ENCODE measurements at places on chromosomes 3 and 15.

DNA sequence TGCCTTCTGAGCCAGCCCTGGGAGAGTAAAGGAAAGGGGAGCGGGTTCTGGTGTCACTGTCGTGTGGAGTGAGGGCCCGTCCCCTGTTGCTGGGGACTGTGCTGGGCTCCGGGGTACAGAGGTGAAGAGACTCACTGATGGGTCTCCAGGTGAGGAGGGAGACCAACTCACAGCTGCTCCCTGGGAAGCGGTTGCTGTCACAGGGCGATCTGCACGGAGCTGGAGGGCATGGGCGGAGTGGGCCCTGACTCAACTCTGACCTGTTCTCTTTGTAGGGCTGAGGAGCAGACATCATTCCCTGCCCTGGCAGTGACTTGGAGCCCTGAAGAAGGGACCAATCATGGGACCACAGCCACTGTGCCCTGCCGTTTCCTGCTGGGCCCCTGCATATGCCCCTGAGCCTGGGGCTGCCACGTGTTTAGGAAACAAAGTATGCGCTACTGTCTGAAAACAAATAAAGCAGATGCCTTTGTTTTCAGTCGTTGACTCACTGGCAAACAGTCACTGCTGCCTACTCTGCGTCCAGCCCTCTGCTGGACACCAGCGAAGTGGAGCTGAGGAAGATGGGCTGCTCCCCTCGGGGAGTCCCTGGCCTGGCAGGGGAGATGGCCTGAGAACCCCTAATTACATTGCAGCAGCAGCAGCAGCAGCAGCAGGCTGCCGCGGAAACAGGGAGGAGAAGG is 22.9 kb upstream of the PLXNA1 start:
- no peak for DNase-seq

DNA sequence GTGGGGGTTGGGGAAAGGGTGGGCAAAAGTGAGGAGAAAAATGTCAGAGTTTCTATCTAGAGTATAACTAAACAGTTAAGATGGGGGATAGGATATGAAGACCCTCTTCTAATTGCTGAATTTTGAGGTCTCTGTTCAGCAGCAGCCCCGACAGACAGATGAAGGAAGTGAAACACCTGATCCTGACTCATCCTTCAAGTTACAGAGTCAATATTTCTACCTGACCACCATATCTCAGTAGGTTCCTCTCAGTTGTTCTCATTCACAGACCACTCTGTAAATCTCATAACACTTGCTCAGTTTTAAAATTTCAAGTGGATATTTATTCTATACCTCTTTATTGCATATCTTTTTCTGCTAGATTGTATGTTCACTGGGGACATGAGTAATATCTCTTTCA is 69.5 kb downstream of the CCDC54 start:
- DNase-seq: no peak

DNA sequence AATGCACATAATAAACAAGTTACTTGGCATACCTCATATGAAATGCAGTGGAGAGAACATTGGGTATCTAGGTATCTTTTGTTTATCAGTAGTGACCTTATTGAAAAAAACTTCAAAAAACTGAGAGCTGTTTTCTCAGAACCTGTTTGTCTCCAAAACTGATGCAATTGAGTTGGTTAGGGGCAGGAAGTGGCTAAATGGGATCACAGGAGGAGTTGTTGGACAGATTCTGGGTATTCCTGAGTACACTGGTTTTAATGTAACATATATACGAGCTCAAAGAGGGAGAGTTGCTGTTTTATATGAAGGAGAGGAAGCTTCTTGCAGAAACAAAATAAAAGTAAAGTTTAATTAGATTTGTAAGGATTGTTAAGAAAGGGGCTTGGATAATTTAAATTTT is 159.5 kb downstream of the C3orf70 start:
- DNase-seq: no peak

DNA sequence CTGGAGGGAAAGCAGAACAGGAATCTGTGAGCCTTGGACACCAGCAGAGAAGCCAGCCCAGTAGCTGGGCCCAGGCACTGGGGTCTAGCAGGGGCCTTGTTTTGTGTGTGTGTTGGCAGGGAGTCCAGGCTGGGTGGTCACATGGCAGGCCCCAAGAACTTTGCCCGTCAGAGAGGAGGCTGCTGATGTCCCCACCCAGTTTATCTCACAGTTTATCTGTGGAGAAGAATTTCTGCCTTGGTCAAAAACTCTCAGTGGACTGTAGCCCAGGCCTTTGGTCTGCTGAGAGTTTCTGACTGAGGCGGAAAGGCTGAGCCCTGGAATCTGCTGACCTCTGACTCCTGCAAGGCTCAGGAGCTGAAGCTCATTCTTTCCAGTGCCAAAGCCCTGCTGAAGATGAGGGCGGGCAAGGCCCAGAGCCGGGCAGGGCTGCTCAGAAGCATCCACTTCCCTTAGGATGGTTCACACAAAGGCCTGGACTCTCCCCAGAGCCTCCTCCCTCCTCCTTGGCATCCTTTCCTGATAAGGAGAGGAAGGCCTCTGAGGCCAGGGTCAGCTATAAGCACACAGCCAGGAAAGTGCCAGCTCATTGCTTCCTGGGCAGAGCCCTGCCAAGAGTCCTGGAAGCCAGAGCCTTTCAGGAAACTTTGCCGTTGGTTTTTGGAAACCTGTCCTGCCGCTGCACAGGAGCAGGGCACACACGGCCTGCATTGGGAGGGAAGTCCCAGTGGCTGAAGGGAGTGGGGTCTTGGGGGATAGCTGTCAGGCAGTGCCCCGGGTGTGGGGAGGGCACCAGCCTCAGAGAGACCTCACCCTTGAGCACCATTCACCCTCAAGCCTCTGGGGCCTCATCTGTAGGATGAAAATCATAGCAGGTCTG is 37.2 kb upstream of the SLCO2A1 start:
- no peak for DNase-seq

- no peak for DNase-seq
These were observed 1.2 kb downstream of the COX17 start for GRCh38 chr3:119676020-119676419.

- no peak for DNase-seq
These were observed 43.2 kb downstream of the RIOX2 start for GRCh38 chr3:97928986-97929385.
